Lung microvascular endothelial cell (primary cell): ENCODE measurements at places on chromosomes 6 and 20. TPM values are rescaled to one million over a fixed set of nuclear protein-coding genes. Genes with fewer than 3 reads are reported as not detected.

DNA sequence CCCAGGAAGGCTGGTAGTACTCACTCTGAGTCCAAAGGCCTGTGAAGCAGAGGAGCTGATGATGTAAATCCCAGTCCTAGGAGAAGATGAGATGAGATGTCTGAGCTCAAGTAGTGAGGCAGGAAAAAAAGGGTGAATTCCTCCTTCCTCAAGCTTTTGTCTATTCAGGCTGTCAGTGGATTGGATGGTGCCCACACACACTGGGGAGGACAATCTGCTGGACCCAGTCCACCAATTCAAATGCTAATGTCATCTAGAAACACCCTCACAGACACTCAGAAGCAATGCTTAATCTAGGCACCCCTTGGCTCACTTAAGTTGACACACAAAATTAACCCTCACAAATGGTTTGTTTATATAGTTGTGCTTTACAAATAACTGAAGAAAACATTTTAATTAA is 94.6 kb downstream of the CD109 start:
- DNase-seq, result no peak

DNA sequence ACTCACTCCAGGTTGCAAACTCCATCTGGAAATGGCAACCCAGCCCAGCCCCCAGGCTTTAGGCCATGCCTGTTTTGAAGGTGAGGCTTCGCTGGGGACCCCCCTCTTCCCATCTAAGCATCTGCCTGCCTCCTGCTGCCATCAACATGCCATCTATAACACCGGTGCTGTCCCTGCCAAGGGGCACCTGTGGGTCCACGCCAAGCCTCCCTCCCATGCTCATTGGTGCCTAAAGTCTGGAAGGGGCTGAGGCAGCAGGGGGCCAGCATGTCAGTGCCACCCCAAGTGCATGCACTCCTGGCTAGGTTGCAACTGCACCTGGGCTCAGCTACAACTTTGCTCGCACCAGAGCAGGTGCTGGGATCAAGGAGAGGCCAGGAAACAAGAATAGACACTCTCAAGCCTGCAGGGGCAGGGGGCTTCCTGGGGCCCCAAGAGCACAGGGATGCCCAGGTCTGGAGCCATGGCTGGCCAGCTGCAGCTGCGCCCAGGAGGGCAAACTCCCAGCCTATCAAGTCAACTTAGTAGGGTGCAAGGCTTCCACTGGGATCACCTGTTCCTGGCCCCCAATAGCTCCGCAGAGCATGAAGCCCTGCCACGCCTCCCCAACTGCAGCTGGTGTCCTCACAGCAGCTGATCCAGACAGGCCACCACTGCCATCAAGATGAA is 151.3 kb upstream of the HSF2 start:
- no peak for DNase-seq

DNA sequence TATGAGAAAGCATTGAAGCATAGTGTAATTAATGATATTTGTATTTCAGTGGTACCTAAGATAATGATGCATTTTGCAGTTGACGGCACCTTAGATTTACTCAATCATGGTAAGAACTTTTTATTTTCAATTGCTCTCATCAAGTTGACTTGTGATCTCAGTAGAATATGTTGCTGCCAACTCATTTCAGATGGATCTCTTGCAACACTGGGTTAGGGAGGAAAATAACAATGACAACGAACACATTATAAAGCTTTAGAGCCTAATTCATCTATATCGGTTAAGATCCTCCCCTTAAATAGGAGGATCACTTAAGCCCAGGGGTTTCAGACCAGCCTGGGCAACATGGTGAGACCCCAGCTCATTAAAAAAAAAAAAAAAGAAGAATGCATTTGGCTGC is 18.0 kb upstream of the TBC1D22B start:
- DNase-seq, result no peak

The SOX18 gene
- 23.8 and 29.6 TPM in 2 replicates for total RNA-seq

DNA sequence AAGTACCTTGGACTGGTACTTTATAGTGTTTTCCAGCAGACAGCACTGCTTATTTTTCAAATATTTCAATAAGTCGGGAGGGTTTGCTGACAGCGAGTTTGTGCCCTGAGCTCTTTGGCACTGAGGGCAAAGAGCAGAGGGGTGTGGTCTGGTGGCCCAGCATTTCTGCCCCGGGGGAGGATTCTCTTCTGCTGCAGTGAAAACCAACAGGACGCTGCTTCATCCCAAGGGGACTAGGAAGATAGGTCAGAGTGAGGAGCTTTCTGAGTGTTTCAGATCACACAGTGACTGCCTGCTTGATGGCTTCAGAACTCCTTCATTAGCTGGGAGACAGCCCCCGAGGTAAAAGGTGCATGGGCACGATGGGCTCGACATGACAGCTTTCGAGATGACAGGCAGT is 8.6 kb downstream of the ULBP2 start:
- DNase-seq, result no peak
